Kidney (tissue), 22 donors: ENCODE measurements at places on chromosomes 3 and 15.
A peak's percentile ranks its signal among the peaks of the same experiment; 100 is the strongest.

DNA sequence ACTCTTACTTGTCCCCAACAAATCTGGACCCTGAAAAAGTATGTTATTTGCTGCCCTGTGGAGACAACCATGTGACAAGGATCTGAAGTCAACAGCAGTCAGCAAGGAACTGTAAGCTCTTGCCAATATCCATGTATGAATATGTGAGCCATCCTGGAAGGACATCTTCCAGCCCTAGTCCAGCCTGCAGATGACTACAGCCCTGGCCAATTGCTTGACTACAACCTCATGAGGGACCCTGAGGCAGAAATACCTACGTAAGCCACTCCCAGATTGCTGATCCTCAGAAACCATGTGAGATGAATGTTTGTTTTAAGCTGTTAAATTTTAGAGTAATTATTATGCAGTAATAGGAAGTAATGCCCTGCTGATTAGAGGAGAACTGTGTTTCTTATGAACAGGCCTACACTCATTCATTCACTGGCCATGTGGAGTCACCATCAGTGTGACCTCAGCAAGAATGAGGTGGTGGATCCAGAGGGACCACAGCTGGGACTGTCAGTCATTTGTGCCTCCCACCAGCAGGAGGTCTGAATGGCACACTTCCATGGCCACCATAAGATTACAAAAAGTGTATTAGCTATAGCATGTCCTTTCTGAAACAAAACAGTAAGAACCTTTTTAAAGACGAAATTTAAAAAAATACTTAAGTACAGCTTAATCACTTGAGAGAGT is 92.6 kb downstream of the TFDP2 start:
- H3K27me3 ChIP-seq = no peaks in the 10 kb centered on the region
- no peak overlapping the region for H3K27ac ChIP-seq
- DNase-seq = no peak
- H3K4me3 ChIP-seq = no peak overlapping the region
- no peaks in the 10 kb centered on the region for H3K36me3 ChIP-seq

- H3K36me3 ChIP-seq = no peaks in the 10 kb centered on the region
- no peaks in the 10 kb centered on the region for H3K27me3 ChIP-seq
- no peak overlapping the region for H3K4me3 ChIP-seq
- H3K4me1 ChIP-seq = no peaks in the 10 kb centered on the region
- H3K27ac ChIP-seq = no peak overlapping the region
These were observed 128.4 kb upstream of the GMNC start for GRCh38 chr3:190990898-190991297.

GRCh38 chr3:71401695-71402231 is 181.8 kb downstream of the FOXP1 start:
- peaks cover 10% of the 10 kb centered on the region for H3K4me1 ChIP-seq
- no peak overlapping the region for H3K27ac ChIP-seq
- no peak for DNase-seq
- no peaks in the 10 kb centered on the region for H3K27me3 ChIP-seq

DNA sequence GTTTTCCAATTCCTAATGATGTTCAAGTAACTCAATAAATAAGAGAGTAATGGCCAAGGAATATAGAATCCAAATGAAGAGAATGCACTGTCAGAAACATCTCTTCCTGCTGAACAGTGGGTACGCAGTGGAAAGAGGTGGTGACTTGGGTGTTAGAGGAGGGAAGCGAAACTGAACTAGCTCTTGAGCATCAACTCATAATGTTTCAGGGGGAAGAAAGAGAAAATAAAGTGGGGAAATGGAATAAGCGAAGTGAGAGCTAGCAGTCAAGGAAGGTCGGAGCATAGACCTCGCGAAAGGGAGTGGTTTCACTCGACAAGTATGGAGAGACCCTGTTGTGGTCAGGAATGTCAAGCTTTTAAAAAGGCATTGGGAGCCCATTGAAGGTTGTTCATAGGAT is 309.5 kb downstream of the GAP43 start:
- DNase-seq = no peak
- no peak overlapping the region for H3K4me3 ChIP-seq
- no peaks in the 10 kb centered on the region for H3K27me3 ChIP-seq
- no peak overlapping the region for H3K27ac ChIP-seq

- no peaks in the 10 kb centered on the region for H3K36me3 ChIP-seq
- no peak for DNase-seq
- H3K4me3 ChIP-seq = no peak overlapping the region
- H3K27me3 ChIP-seq = no peaks in the 10 kb centered on the region
- no peak overlapping the region for H3K27ac ChIP-seq
These were observed 116.4 kb downstream of the GREM1 start for GRCh38 chr15:32834156-32834555.

GRCh38 chr3:17115186-17115585 is 230.4 kb downstream of the PLCL2 start:
- H3K4me3 ChIP-seq = no peak overlapping the region
- no peak overlapping the region for H3K27ac ChIP-seq
- no peaks in the 10 kb centered on the region for H3K4me1 ChIP-seq
- DNase-seq = no peak

DNA sequence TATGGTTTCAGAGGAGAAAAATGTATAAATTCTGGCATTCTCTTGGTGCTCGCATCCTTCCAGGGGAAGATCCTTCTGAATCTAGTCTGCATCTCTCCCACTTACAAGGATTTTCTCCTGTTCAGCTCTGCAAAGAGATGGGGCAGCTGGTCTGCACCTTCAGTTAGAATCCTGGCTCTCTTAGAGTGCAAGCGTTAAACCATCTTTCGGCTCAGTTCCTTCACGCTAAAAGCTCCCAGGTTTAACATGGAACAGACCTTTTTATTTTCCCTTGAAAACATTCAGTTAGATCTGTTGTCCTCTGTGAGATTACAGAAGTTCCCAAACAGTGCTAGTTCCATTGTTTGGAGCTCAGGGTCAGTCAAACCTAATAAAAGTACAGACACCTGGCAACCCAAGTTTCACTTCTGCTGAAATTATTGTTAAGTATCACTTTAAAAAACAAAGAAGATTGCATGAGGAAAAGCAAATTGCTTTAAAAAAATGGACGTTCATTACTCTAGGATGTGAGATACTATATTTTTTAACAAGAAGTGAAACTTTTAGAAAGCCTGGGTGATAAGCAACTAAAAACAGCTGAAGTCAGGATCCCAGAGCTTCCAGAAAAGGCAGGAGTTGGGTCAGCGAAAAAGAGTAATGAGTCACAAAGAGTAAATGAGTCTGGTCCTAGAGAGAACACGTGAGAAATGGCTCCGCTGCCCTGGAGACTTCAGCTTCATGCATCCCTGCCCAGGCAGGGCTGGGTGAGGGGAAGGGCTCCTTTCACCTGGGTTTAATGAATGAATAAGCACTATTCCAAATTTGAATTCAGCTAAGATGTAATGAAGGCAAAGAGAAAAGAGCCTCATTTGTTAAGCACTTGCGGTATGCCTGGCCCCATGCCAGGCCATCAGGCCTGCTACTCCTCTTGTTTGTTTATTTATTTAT is 63.3 kb downstream of the ABTB1 start:
- no peak overlapping the region for H3K4me3 ChIP-seq
- peak overlapping the region; percentile 82 for H3K27ac ChIP-seq
- H3K36me3 ChIP-seq = no peaks in the 10 kb centered on the region
- H3K27me3 ChIP-seq = no peaks in the 10 kb centered on the region
